Activated B cell treated with CpG ODN at 0.5 μM for 24 hours (primary cell): ENCODE measurements at places on chromosomes 2 and 18. TPM values are rescaled to one million over a fixed set of nuclear protein-coding genes. Genes with fewer than 3 reads are reported as not detected.

DNA sequence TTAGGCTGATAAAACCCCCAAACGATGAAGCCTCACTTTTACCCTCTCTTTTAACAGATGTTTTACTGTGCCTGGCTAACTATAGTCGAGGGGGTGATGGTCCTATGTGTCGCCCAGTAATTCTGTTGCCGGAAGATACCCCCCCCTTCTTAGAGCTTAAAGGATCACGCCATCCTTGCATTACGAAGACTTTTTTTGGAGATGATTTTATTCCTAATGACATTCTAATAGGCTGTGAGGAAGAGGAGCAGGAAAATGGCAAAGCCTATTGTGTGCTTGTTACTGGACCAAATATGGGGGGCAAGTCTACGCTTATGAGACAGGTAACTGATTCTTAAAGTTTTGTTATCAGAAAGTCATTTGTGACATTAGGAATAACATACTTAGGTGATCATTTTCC, 20.4 kb downstream of the MSH6 start:
- no peaks in the 10 kb centered on the region for H3K27me3 ChIP-seq
- H3K4me1 ChIP-seq = no peaks in the 10 kb centered on the region
- DNase-seq = no peak
- H3K4me3 ChIP-seq = no peak overlapping the region
- peaks cover 95% of the 10 kb centered on the region for H3K36me3 ChIP-seq

DNA sequence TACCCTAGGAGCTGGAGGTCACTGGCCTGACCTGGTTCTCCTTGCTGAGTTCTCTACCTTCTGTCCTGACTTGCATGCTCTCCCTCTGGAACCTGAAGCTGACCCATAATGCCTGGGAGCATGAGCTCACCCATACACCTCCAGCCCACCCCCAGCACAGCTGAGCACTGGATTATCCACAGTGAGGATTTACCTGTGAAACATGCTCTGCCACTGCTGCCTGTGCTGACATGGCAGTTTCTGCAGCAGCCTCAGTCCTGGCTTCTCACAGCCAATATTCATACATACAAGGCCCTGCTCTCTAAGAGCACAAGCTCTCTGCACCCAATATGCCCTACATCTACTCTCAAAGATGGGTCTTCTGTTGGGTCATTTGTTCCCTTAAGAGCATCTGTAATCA, 5.0 kb downstream of the CXCR2 start:
- H3K27ac ChIP-seq = no peak overlapping the region
- peaks cover 35% of the 10 kb centered on the region for H3K27me3 ChIP-seq
- H3K36me3 ChIP-seq = no peaks in the 10 kb centered on the region
- peaks cover 3% of the 10 kb centered on the region for H3K4me1 ChIP-seq

DNA sequence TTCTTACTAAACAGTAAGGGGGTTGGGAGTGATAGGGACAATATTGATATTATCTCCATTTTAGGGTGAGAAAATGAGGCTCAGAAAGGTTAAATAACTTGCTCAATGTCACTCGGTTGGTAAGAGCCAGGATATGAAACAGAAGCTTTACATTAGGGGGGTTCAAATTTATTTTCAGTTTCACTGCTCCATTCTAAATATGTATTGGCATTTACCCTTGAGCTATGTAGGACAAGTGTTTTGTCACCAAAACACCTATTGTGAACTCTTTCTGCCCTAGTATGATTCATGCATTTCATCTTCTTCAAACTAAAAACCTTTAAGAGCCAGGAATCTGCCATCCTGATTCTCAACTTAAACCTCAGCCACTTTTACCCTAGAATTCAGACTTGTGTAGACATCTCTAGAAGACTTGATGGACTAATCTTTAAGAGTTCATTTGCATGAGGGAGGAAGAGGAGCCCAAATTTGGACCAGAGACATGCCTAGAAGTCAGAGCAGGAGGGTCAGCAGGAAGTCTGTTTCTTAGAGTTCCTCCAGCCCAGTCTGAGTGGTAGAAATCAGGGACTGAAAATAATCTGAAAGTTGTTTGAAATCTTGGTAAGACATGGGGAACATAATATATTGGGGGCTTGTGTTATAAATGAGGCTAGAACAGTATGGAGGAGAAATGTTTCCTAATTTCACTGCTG, 129.4 kb upstream of the ATP5MC3 start:
- H3K36me3 ChIP-seq = no peaks in the 10 kb centered on the region
- DNase-seq = no peak
- peaks cover 17% of the 10 kb centered on the region for H3K27me3 ChIP-seq
- no peak overlapping the region for H3K4me3 ChIP-seq

- no peaks in the 10 kb centered on the region for H3K36me3 ChIP-seq
- H3K27me3 ChIP-seq = no peaks in the 10 kb centered on the region
- H3K4me3 ChIP-seq = no peak overlapping the region
- H3K4me1 ChIP-seq = peaks cover 7% of the 10 kb centered on the region
These were observed 157.8 kb downstream of the SEPTIN10 start for GRCh38 chr2:109455731-109456691.

DNA sequence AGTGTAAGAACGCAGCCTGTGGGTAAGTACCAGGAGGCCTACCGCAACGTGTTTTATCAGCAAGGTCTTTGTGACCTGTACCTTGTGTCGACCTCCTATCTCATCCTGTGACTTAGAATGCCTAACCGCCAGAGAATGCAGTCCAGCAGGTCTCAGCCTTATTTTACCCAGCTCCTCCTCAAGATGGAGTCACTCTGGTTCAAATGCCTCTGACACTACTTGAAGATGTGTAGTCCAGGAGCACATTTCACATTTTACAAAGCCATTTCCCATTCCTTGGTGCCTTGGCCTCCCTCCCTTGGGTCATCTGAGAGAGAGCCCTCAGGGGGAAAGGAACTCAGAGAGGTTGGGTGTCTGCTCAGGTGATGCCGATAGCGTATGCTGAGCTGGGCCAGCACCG, 6.6 kb upstream of the HPCAL1 start:
- no peaks in the 10 kb centered on the region for H3K27me3 ChIP-seq
- DNase-seq = no peak
- H3K36me3 ChIP-seq = no peaks in the 10 kb centered on the region
- H3K4me3 ChIP-seq = no peak overlapping the region
- peaks cover 22% of the 10 kb centered on the region for H3K4me1 ChIP-seq

The USP14 gene
- 53.1 and 53.9 TPM in 2 replicates for total RNA-seq

The ZNF407 gene
- 24.0 and 26.7 TPM in 2 replicates for total RNA-seq

The NEURL3 gene
- not detected in 2 replicates for total RNA-seq
